ENCODE measurements at places on chromosomes 16 and 17.

DNA sequence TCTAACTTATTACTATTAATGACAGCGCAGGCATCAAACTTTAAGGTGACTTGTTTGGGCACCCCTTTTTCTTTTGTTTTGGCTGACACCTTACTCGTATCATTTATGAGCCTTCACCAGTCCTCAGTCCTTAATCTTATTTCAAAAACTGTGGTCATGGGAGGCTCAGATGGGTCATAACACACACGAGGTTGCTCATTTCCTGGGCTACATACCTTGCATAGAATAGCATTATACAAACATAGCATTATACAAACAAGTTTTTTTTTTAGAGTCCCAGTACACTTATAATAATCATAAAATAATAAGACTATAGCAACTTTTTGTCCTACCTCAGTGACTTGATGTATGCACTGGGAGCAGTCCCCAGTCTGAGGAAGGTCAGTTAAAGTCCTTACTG, 11.2 kb upstream of the ACSF2 start:
- DNase-seq = no peak

GRCh38 chr17:79984877-79985276, 50.8 kb downstream of the TBC1D16 start:
- no peak for DNase-seq

DNA sequence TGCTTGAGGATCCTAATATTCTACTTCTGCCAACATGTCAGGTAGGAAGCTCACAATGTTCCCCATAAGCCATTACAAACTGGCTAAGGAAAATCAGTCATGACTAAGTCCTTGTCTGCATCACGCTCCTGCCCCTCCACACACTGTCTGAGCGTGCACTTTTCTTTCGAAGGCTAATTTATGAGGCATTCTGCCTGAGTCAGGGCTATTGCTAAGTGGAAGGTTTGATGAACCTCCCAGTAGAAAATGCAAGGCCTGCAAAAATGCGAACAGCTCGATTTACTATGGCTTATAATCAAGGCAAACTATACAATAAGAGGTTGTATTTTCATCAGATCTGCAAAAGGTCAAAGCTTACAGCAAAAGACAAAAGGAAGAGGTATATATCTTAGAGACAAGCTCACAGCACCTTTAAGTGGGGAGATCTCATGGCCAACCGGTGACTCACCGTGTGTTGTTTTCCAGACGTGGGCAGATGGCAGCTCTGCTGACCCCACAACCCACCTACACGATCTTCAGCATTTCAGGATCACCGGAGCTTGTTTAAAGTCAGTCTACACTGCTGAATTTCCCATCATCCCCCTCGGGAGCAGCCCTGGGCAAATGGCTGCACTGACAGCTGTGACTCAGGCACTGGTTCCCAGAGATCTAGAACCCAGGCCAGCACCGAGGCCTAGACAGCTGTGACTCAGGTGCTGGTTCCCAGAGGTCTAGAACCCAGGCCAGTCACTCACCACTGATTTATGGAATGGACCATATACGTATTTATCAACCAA, 26.1 kb downstream of the MEAK7 start:
- DNase-seq = no peak

- DNase-seq = no peak
Observed at GRCh38 chr16:85662482-85662812, 26.3 kb downstream of the GINS2 start.

All from right renal pelvis (tissue), 4 donors.